ENCODE measurements at places on chromosomes 11 and 22. TPM values are rescaled to one million over a fixed set of nuclear protein-coding genes. Genes with fewer than 3 reads are reported as not detected.

PIWIL4 gene
- 17.9 TPM for total RNA-seq

FOXRED1 gene
- 20.3 TPM for total RNA-seq

DNA sequence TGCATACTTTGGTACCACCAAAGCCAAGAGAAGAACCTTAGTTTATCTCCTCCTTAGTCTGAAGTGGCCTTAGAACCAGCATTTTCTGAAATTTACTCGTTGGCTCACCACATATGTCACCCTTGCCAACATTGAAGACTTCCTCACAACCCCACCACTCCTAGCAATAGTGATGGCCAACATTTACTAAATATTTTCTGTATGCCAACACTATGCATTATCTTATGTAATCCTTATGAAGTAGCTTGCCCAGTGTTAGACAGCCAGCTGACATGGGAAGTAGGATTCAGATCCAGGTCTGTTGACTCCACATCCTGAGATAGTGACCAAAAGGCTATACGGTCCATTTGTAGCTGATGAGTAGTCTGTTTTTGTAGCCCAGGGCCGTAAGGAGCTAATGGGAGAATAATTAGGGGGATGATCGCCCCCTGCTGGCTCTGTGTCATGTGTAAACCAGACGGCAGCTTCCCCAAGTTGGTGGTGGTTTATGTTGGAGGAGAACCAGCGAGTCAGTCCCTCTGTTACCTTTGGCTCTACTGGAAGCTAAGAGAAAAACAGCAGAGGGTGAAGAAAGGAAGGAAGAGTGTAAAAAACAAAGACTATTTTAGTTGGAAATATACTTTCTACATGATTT lies 120.5 kb upstream of the RASSF10 start:
- no peaks in the 10 kb centered on the region for H3K36me3 ChIP-seq
- peak overlapping the region; percentile 73 for H3K27ac ChIP-seq
- H3K27me3 ChIP-seq = no peaks in the 10 kb centered on the region
- peaks cover 20% of the 10 kb centered on the region for H3K4me1 ChIP-seq
- H3K4me3 ChIP-seq = no peak overlapping the region

TMEM151A gene
- not detected for total RNA-seq

GRCh38 chr22:31652088-31652487 lies 9.9 kb downstream of the PISD start:
- no peaks in the 10 kb centered on the region for H3K36me3 ChIP-seq
- DNase-seq = no peak
- no peak overlapping the region for H3K27ac ChIP-seq

GRCh38 chr11:1500466-1501420 lies 14.2 kb upstream of the MOB2 start:
- peaks cover 16% of the 10 kb centered on the region for H3K4me1 ChIP-seq
- DNase-seq = no peak
- H3K27ac ChIP-seq = no peak overlapping the region

DNA sequence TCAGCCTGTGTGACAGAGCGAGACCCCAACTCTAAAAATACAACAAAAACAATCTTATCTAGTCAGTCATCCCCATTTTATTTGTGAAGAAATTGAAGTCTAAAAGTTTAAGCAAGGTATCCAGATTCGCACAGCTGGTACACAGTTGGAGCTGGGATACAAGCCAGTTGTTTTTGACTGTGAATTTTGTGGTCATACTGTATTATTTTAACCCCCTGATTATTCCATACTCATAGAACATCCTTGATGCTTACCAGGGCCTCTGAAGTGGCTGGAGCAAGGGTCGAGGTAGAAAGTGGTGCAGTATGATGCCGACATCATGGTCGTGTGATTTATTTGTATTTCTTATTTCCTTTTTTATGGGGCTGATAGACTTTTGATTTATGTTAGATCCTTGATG lies 50.0 kb downstream of the BID start:
- H3K27ac ChIP-seq = peak overlapping the region; percentile 67
- no peak for DNase-seq
- peaks cover 19% of the 10 kb centered on the region for H3K36me3 ChIP-seq
- H3K4me1 ChIP-seq = peaks cover 37% of the 10 kb centered on the region
- no peak overlapping the region for H3K4me3 ChIP-seq

DNA sequence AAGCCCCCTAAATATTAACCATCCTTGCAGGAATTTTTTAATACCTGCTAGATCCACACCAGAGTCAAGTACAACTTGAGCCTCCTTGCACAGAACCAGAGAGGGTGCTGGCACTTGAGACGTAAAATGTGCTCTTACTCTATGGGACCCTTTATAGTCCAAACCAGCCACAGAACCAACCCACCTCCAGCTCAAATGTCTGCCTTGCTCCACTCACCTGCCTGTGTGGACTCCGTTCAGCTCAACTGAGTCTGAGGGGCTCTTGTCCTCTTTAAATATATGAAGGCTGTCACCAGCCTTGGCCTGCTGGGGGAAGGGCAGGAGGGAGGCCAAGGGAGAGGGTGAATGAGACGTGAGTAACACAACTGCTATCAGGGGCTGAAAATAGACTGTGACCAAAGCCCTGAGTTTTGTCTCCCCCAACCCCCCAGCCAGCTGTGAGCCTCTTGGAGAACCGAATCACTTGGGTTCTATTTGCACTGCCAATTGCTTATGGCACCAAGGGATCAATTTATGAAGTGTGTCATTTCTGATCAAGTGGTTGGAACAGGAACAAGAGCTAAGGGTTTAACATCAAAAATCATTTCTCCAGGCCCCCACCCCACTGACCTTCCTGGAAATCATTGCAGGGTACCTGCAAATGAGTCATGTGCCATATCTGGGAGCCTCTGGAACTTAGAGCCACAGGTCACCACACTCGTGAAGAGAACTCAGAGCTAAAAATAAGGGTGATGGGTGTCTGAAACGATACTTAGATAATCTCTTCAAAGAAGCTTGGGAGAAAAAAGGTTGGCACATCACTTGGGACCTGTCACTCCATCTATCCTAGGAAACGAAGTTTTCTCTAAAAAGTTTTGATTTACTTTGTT lies at the start of gene CSRP3:
CSRP3 (minus strand) TSS at position 247 of the 869 bp plus-strand sequence. CDS start 9,535 bp downstream, outside the sequence.
- H3K4me1 ChIP-seq = peaks cover 14% of the 10 kb centered on the region
- H3K4me3 ChIP-seq = no peak within 1 kb of the TSS
- DNase-seq = no peak
- H3K36me3 ChIP-seq = no peaks in the 10 kb centered on the region

GRCh38 chr11:35938231-35938630 lies 5.6 kb upstream of the LDLRAD3 start:
- H3K36me3 ChIP-seq = no peaks in the 10 kb centered on the region
- peaks cover 14% of the 10 kb centered on the region for H3K27me3 ChIP-seq
- H3K27ac ChIP-seq = no peak overlapping the region
- peaks cover 2% of the 10 kb centered on the region for H3K4me1 ChIP-seq
- DNase-seq = no peak

DNA sequence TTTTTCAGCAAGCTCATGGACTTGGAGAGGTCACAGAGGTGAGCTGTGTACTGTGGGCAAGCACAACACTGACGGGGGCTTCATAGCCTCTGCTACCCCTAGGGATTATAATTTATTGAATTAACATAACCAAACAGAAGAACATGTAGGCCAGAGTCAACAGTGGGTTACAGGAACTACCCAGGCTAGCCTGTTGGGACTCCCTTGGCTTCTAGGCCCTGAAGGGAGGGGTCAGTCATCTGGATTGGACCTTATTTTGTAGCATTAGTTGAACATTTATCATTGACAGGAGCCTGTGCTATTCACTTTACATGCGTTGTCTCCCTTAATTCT lies 56.9 kb downstream of the KREMEN1 start:
- DNase-seq = no peak
- no peak overlapping the region for H3K27ac ChIP-seq
- no peak overlapping the region for H3K4me3 ChIP-seq
- H3K27me3 ChIP-seq = no peaks in the 10 kb centered on the region

- no peaks in the 10 kb centered on the region for H3K36me3 ChIP-seq
- no peaks in the 10 kb centered on the region for H3K27me3 ChIP-seq
- no peak overlapping the region for H3K27ac ChIP-seq
Observed at GRCh38 chr11:130246738-130247137, 68.0 kb downstream of the ZBTB44 start.

IL10RA gene
- 25.4 TPM for total RNA-seq

DNA sequence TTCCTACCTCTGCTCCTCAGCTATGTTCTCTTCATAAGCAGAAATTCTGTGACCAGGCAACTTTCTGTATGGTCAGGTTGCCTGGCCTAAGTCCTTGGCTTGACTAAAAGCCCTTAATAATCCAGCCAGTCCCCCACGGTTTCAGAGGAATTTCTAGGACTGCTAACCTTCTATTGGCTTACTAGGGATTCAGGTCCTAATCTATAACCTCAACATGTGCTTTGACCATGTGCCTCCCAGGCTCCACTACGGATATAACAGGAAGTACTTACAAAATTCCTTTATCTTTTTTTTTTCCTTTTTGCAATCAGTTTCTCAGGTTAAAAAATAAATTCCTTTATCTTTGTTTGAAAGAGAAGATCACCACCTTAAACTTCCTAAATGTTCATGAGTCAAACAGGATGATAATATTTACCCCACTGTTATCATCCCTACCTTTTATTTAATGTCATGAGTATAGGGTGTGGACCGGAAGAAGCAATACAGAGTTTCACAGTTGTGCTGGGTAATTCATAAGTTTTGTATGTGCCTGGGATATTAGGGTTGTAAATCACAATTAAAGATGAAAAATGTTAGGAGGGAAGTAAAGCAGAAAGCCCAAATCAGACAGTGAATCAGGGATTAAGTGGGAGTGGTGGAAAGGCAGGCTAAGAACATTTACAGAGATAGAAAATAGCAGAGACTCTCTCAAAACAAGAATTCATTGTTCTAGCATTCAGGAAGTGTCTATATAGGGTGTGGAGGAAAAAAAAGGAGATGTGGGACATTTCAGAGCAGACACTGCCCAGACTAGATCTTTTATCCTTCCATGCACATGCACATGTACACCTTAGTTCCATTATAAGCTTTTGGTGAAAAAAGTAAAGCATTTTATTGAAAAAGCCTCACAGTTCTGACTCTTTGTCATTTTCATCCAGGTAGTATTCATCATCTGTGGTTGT lies 10.7 kb upstream of the POGLUT3 start:
- peak overlapping the region; percentile 44 for H3K27ac ChIP-seq
- H3K4me1 ChIP-seq = peaks cover 2% of the 10 kb centered on the region
- no peaks in the 10 kb centered on the region for H3K27me3 ChIP-seq
- no peaks in the 10 kb centered on the region for H3K36me3 ChIP-seq

DNA sequence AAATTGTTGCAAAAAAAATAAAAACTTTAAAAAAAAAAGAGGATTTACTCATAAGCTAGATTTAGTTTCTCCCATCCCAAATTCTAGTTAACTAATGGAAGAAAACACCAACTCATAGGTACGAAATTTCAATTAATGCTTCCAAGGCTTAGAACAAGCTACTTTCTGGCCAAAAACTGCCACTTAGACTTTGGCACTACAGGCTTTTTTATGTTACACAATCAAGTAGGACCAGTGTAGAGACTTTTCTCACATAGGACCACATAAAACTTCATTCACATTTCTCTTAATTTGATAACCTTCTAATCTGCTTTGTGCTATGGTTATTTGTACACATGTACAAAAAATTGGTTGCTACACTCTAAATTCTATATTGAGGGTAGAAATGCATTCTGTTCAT lies 3.1 kb downstream of the ST13 start:
- no peak overlapping the region for H3K27ac ChIP-seq
- no peaks in the 10 kb centered on the region for H3K36me3 ChIP-seq
- no peaks in the 10 kb centered on the region for H3K27me3 ChIP-seq

RFPL2 gene
- total RNA-seq = not detected

RIC3 gene
- 6.2 TPM for total RNA-seq

DNA sequence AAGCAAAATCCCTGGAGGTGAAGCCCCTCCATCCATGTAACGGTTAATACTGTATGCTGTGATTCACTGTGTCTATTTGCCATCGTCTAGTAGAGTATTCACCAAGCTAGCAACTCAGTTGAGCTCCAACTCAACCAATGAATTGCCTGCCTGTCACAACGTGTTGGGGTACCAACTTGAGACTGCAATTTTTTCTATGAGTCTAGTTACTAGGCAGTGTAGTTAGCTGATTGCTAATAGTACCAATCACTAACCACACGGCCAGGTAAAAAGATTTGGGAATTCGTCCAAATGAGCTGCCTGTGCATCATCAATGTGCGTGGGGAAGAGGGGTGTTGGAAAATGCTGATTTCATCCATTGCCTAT lies 1.0 kb upstream of the BTG4 start:
- no peak overlapping the region for H3K27ac ChIP-seq
- no peak for DNase-seq
- peaks cover 14% of the 10 kb centered on the region for H3K4me1 ChIP-seq
- H3K27me3 ChIP-seq = peaks cover 44% of the 10 kb centered on the region

P2RY6 gene
- total RNA-seq = not detected

DNA sequence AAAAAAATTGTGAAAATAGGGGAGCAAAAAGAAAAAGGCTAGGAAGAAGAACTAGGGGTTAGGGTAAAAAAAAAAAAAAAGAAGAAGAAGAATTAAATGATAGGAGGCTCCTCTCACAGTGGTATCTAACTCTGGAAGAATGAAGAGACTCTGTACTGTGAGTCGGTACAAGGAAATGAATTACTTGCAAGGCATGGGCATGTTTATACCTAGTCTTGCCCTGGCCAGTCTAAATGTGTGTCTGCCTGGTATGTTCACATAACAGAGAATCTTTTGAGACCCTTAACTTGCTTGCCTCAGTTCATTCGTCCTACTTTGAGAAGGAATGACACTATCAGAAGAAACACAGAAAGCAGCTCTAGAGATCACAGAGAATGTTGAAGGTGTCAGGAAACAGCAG lies 159.6 kb downstream of the SWAP70 start:
- no peak for DNase-seq
- no peaks in the 10 kb centered on the region for H3K36me3 ChIP-seq
- H3K27me3 ChIP-seq = no peaks in the 10 kb centered on the region
- no peaks in the 10 kb centered on the region for H3K4me1 ChIP-seq
- H3K27ac ChIP-seq = no peak overlapping the region

DNA sequence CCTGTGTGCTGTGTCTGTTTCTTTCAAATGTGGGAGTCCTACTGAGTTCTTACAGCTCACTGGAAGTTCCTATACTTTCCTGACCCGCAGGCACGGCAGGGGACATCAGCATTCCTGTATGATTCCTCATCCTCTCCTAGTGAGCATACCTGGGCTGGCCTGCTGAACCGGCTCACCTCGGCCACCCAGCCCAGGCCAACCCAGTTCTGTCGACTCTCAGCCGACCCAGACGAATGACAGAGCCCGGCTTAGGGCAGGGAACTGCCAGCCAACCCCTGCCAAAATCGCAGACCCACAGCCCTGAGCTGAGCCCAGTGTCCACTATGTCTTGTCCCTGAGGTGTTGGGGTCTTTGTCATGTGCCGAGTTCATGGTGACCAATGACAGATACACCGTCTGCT lies 339.7 kb downstream of the BRD1 start:
- peaks cover 7% of the 10 kb centered on the region for H3K27me3 ChIP-seq
- no peak for DNase-seq
- no peak overlapping the region for H3K4me3 ChIP-seq
- no peaks in the 10 kb centered on the region for H3K4me1 ChIP-seq
- H3K27ac ChIP-seq = no peak overlapping the region

GRCh38 chr11:14446701-14447169 lies 52.9 kb downstream of the COPB1 start:
- no peaks in the 10 kb centered on the region for H3K4me1 ChIP-seq
- no peak for DNase-seq
- H3K4me3 ChIP-seq = no peak overlapping the region
- no peak overlapping the region for H3K27ac ChIP-seq
- no peaks in the 10 kb centered on the region for H3K27me3 ChIP-seq

SLC25A1 gene
- total RNA-seq = 146 TPM

TRPM5 gene
- total RNA-seq = 3.7 TPM

GRCh38 chr22:28736301-28737155 lies 5.1 kb downstream of the CHEK2 start:
- H3K36me3 ChIP-seq = no peaks in the 10 kb centered on the region
- no peaks in the 10 kb centered on the region for H3K27me3 ChIP-seq
- DNase-seq = no peak

Measured in transverse colon (tissue), 4 donors.